ENCODE measurements at places on chromosomes 6 and 20. TPM values are rescaled to one million over a fixed set of nuclear protein-coding genes. Genes with fewer than 3 reads are reported as not detected.

DNA sequence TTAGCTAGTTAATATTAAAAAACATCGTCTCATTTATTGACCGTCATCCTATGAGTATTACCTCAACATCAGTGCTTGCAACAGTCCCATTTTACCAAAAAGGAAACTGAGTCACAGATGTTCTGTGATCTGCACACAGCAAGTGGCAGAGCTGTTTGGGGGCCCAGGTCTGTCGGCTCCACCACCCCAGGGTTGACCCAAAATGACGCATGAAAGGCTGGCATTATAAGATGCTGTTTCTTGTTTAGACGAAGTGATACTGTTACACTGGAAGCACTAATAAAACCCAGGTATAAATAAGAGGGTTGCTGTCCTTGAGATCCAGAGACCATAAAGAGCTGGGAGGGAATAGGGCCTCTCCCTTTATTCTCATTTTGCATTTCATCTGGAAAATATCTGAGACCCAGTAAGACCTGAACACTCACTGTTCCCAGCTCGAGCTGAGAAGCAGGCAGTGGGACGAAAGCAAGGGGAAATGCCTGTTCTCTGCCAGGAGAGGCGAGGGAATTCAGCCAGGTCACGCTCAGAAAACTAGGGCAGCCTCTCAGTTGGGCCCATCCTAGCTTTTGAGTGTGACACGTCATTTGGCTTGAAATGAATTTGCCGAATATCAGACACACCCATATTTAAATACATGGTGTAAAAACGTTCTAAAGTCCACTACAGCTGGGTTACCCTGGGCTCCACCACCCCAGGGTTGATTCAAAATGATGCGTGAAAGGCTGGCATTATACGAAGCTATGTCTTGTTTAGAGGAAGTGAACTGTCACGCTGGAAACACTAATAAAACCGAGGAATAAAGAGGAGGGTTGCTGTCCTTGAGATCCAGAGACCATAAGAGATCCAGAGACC is 1.4 kb upstream of the MICAL1 start:
- DNase-seq, result no peak

- no peak for DNase-seq
Measured at GRCh38 chr20:2005831-2006426, 12.1 kb upstream of the PDYN start.

DNA sequence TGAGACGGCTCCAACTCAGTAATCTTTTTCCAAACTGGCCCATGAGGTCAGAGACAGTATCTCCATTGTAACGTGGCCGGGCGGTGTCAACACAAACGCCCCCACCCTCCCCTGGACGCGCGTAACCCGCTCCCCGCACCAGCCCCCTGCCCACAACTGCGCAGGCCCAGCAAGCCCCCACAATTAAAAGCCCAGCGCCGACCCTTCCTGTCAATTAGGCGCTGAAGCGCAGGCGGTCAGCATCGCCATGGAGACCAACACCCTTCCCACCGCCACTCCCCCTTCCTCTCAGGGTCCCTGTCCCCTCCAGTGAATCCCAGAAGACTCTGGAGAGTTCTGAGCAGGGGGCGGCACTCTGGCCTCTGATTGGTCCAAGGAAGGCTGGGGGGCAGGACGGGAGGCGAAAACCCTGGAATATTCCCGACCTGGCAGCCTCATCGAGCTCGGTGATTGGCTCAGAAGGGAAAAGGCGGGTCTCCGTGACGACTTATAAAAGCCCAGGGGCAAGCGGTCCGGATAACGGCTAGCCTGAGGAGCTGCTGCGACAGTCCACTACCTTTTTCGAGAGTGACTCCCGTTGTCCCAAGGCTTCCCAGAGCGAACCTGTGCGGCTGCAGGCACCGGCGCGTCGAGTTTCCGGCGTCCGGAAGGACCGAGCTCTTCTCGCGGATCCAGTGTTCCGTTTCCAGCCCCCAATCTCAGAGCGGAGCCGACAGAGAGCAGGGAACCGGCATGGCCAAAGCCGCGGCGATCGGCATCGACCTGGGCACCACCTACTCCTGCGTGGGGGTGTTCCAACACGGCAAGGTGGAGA is at the start of the genes HSPA1A and HSPA1L:
HSPA1A (plus strand) TSS at position 519 of the 814 bp plus-strand sequence; CDS start at position 733, 214 bp downstream.
HSPA1L (minus strand) TSS at position 259 of the 814 bp plus-strand sequence. CDS start 3,311 bp downstream, outside the sequence.
- DNase-seq, result no peak

GRCh38 chr6:64258752-64259151 is 623.1 kb downstream of the PHF3 start:
- no peak for DNase-seq

DNA sequence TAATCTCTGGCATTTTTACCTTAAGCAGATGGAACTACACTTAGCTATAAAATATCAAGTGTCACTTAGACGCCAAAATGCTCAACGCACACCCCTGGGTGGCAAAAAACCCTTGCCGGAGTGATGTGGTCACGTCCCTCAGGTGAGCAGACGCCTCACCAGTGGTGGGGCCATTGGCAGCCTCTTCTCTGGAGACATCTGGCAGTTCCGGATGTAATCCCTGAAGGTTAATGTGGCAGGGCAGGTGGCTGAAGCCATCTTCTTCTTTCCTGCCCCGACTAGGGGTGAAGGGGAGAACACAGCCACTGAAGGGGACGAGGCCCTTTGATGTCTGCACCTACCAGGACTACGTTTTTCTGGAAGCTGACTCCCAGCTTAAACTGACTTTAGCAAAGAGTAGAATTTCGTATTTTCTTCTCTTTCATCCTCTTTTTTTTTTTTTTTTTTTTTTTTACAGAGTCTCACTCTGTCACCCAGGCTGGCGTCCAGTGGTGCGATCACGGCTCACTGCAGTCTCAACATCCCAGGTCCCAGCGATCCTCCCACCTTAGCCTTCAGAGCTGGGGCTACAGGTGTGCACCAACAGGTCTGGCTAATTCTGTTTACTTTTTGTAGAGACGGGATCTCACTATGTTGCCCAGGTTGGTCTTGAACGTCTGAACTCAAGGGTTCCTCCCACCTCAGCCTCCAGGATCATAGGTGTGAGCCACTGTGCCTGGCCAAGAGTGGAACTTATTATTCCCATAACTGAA is 152.1 kb downstream of the TTLL2 start:
- DNase-seq, result no peak

- DNase-seq, result no peak
Measured at GRCh38 chr6:156348849-156349248, 428.3 kb upstream of the ARID1B start.

GRCh38 chr20:10949930-10950783 is 276.4 kb upstream of the JAG1 start:
- DNase-seq, result no peak

The TFAP2C gene
- 36.2 TPM for total RNA-seq

Data from chondrocyte (in vitro differentiated cells).